ENCODE measurements at places on chromosomes 7 and 10. TPM values are rescaled to one million over a fixed set of nuclear protein-coding genes. Genes with fewer than 3 reads are reported as not detected.

Gene CFAP69
- total RNA-seq: 2.6 TPM

Gene HMX2
- total RNA-seq: not detected

Gene SPDYE2B
- not detected for total RNA-seq

Gene MRC1
- 0.38 TPM for total RNA-seq

Measured in vein endothelial cell (primary cell).